ENCODE measurements at places on chromosomes 11 and 22.
A peak's percentile ranks its signal among the peaks of the same experiment; 100 is the strongest.

DNA sequence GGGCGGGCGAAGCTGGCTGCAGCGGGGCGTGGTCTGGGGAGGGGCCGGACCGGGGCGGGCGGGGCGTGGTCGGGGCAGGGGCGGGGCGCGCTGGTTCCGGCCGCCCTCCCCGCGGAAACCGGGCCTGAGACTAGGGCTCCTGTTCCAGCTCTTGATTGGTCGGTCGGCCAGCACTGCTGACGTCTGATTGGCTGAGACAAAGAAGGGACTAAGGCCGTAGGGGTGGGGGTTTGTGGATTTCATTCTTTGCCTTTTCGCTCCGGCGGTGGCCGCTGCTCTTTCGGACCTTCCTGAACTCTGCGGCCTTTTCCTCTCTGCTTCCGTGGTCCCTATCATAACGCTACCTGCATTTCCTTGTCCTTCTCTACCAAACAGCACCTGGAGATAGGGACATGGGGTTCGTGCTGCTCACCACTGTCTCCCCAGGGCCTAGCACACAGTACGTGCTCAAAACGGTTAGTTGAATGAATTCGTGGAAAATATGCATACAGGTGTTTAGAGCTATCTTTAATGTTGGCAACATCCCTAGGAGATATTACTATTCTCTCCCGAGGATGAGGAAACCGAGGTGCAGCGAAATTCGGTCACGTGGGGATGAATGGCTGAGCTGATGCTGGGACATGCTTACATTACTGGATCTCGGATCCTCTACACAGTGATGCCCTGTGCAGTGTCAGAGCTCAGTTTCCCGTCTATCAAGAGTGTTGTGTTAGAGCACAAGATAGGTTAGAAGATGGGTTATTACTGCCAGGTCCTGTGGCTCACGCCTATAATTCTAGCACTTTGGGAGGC lies 62.8 kb downstream of the NFAM1 start:
- DNase-seq: peak; percentile 75

DNA sequence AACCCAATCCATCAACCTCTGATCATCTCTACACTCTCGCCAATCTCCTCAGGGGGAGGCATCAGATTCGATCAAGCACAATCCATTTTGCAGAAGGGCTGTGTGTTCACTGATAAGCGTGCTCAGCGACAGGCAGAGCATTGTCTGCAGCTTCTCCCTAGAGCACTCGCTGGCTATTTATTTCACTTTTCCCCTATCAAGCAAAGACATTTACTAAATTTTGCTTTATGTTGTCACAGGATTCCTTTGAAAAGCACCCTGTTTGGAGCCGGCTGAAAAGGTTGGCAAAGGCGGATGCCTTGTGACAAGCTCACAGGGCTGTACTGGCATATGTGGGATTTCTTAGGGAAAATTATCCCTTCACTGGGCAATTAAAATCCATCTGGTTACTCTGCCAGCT lies 1381.5 kb upstream of the TENM4 start:
- no peak for DNase-seq

DNA sequence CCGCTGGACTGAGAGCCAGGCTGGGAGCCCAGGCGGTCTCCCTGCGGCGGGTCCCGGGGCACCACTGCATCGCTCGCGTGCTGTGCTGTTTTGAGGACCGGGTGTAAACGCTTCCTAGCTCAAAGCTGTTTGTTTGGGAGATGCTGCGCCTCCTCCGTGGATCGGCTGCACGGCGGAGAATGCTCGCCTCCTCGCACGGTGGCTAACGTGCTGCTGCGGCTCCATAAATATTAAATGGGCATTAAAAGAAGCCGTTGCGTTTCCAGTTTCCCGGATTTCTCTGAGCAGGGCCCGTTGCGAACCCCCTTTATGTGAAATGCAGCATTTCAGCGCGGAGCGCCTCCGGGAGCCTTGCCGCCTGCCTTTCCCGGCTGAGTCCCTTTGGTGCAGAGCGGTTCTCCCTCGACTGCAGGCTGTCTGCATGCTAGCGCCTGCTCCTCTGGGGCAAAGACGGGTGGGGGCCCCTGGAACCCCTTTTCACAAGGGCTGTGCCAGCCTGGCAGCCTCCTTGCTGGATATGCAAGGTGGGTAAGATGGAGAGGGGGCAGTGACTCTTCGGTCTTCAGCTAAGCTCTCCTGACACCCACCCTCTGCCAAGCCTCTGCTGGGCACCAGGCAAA lies 9.3 kb downstream of the MPPED1 start:
- no peak for DNase-seq

DNA sequence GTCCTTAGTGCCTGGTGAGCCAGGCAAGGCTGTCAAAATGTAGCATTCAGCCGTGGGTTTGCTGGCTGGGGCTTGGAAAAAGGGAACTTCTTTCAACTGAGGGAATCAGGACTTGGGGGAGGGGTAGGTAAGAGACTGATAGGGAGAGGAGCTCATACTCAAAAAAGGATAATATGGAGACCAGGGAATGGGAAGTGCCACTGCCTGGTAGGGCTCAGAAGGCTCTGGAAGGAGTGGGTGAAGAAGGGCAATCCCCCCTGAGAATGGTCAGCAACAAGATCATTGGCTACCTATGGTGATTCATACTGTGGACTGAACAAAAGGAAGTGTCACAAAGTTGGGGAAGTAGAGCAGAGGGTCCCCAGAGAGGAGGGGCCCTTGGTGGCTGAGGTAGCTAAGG lies 1.9 kb downstream of the CNGA4 start:
- no peak for DNase-seq

GRCh38 chr22:28044546-28045173 lies 125.6 kb upstream of the PITPNB start:
- DNase-seq: no peak

DNA sequence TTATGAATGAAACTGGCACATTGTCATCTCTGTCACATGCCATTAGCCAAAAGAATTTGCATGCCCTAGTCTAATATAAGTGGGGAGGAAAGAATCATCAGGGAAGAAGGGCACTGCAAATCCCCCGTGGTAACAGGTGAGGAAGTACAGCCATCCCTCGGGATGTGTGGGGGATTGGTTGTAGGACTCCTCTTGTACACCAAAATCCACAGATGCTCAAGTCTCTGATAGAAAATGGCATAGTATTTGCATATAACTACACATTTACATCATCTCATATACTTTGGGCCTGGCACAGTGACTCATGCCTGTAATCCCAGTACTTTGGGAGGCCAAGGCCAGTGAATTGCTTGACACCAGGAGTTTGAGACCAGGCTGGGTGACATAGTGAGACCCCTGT lies 109.7 kb downstream of the HIPK3 start:
- DNase-seq: no peak

GRCh38 chr11:44942029-44942955 lies 8.4 kb downstream of the TP53I11 start:
- no peak for DNase-seq

- DNase-seq: no peak
These were observed 302.1 kb downstream of the CADM1 start for GRCh38 chr11:115202074-115202473.

GRCh38 chr22:28548406-28548805 lies 131.2 kb downstream of the TTC28 start:
- no peak for DNase-seq

DNA sequence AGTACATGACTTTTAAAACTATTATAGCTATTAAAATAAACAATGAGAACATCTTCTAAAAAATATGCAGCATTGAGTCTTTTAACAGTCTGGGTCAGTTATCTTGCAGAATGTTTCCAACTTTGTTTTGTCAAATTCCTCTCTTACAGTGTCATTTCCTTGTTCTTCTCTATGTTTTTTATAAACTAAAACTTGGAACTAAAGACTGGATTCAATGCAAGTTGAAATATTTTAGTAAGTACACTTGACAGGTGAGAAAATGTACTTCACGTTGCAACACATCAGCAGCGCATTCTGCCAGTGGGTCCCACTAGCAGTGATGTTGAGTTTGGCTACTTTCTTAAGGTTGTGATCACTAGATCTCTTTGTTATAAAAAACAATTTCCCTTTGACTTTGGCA lies 1407.6 kb upstream of the RAG2 start:
- DNase-seq: no peak

DNA sequence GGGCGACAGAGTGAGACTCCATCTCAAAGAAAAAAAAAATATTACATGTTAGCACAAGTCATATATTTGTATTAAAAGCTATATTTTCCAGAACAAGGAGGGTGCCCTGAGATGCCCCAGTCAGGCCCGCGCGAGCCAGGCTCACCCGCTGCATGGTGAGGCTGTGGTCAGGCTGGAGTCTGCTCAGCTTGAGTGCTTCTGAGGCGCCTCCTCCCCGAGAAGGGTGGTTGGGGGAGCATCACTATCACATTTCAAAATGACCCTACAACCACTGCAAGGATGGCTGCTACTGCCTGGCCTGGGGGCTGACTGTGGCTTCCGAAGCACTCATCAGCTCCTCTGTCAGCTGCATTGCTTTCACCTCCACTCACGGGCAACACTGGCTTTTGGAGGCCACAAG lies 77.1 kb downstream of the SCUBE1 start:
- DNase-seq: no peak

DNA sequence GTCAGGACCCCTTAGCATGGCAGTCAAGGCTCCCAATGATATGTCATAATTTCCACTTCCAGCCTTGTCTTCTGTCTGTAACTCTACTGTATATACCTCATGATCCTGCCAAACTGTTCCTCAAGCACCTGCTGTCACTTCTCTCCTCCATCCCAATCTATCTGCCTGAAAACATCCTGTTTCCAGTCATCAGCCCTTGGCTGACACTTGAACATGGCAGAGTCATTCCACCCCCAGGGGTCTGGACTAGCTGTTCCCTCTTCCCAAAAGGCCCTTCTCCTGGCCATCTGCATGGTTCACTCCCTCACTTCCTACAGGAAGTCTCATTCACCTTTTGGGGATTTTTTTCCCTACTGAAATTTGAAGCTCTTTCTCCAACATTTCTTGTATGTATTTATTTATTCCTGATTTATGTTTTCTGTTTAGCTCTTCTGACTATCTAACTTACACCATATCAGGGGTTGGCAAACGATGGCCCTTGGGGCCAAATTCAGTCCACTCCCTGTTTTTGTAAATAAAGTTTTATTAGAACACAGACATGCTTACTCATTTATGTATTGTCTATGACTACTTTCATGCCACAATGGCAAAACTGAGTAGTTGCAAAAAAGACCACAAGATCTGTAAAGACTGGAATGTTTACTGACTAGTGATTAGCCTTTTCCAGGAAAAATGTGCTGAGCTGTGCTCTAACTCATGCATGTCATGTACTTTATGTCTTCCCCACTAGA lies 278.4 kb downstream of the KIRREL3 start:
- no peak for DNase-seq

DNA sequence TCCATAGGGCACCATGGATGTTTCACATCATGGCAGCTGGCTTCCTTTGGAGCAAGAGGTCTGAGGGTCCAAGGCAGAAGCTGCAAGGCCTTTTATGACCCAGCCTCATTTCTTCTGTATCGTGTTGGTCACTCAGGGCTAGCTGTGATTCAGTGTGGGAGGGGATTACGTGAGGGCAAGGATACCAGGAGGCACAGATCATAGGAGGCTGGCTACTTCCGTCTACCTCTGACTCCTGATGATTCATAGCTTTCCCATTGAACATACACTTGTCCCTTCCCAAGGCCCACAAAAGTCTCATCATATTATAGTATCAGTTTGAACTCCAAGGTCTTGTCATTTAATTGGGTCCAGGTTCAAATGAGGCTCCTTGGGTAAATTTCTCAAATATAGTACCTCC lies 135.3 kb upstream of the ZBED5 start:
- DNase-seq: no peak

DNA sequence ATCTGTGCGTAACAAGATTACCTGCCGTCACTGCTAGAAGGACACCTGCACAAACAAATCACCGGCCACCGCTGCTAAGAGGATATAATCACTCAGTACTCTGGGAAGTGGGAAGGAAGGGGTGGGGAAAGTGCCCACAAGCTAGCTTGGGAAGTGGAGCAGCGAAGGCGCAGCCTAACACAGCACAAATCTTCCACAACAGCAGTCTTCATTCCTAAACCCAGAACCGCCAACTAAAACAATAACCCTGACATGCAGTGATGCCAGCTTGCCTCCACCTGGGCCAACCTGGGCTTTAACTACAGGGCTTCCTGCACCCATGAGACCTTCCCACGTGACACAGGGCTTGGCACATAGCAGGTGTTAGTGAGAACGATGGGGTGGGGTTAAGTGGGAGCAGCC lies 5.1 kb downstream of the DGCR2 start:
- DNase-seq: no peak

DNA sequence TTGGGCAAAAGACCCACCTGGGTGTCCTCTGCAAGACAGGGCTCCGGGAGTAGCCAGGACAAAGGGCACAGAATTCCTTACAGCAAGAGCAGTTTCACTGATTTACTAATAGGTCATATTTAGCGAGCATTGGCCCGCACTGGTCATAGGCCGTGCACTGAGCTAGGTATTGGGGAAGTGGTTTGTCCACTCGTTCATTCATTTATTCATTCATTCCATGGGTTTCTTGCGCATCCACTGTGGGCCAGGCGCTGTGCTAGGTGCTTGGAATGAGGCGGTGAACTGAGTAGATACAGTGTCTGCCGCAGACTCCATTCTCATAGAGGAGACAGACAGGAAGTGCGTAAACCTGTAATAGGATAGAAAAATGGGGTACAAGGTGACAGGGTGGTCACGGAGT lies 13.2 kb upstream of the LINC01488 start:
- DNase-seq: no peak

DNA sequence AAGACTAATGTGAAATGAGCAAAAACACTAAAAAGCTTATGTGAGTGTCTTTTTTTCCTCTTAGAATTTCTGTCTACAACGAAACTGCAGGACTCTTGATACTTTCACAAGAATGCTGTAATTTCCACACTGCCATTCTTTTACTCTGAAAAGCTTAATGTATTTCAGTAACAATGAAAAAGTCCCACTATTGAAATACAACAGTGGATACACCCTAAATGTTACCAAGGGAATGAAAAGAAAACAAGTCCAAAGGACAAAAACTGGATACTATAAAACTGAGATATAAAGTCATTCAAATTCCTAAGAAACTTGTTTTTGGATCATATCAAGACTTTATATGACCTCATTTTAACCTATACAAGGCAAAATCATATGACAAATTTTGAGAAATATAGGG lies 77.4 kb downstream of the SOX6 start:
- DNase-seq: no peak

GRCh38 chr22:24696551-24697001 lies 77.9 kb downstream of the PIWIL3 start:
- no peak for DNase-seq

DNA sequence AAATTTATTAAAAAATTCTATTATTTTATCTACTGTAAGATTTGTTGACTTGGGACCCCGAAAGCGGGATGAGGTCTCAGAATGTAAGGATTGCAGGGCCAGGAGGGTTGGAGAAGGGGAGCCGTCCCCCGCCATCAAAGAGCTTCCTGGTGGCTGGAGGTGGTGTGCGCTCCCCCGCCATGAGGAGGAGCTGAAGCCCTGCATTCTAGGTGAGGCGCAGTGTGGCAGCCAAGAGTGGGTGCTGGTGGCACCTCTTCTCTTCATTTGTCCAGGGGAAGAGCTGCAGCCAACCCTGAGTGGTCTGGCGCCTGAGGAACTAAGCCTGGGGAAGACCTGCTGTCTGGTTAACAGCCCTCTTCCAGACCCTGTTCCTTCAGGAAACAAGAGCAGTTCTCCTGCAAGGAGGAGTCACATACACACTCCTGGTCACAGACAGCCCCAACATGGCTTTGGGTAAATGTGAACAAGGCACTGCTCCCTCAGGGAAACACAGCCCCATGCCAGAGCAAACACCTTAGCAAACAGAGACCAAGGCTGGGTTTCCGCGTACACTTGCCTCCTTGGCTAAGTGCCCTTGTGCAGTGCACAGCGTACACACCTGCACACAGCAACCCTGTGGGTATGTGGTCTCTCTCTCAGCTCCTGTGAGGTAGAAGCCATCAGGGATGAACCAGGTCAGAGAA lies 17.3 kb downstream of the RTN4RL2 start:
- no peak for DNase-seq

GRCh38 chr22:38843657-38844314 lies at the start of gene NPTXR:
TSS of gene NPTXR (minus strand) at chr22:38844028.
- peak; percentile 32 for DNase-seq
